ENCODE measurements at places on chromosomes 5 and 9. TPM values are rescaled to one million over a fixed set of nuclear protein-coding genes. Genes with fewer than 3 reads are reported as not detected.

CAMK2A gene
- 4.6 TPM for polyA plus RNA-seq

NTNG2 gene
- 0.18 TPM for polyA plus RNA-seq

RASGRF2 gene
- polyA plus RNA-seq, result 2.3 TPM

CCL19 gene
- not detected for polyA plus RNA-seq

ANKRD33B gene
- polyA plus RNA-seq, result 1.5 TPM

REEP5 gene
- 109 TPM for polyA plus RNA-seq

GRCh38 chr5:159913048-159913447 lies 3.2 kb upstream of the ADRA1B start:
- no peak for DNase-seq

- DNase-seq, result no peak
Observed at GRCh38 chr5:63154476-63155309, 576.1 kb downstream of the LRRC70 start.

DNA sequence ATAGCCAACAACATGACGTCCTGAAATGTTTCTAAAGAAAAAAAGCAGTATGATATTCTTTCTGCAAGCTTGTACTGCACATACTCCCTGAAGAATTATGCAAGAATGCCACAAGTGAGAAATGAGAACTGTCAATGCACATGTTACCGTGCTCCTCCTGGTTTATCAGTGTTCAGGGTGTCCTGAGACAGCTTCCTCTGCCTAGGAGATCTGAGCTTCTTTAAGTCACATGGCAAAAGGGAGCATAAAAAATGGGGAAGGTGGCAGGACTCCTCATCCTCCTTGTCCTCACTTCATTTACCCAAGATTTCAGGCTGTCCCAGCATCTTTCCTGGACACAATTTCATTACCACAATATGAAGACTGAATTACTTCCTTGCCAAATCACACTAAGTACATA lies 238.2 kb downstream of the GLIS3 start:
- DNase-seq, result no peak

DNA sequence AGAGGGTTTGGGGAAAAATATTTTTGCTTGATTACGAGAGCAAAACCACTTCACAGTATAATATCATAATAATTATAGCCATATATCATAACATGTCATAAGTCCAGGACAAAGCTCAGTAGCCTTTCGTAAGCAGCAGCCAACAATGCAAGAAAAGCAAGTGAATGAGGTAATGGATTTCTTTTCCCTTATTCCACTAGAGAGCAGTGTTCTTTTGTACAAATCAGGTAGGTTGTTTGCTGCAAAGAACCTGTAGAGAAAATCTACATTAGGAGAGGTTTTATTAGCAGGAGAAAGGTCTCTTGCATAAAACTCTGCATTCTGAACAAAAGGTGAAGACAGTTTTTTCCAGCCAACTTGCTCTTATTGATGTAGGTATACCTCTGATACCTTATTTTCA lies 1033.4 kb downstream of the TLE4 start:
- peak; percentile 44 for DNase-seq

GRCh38 chr9:83418283-83418682 lies 119.9 kb downstream of the FRMD3 start:
- DNase-seq, result no peak

DNA sequence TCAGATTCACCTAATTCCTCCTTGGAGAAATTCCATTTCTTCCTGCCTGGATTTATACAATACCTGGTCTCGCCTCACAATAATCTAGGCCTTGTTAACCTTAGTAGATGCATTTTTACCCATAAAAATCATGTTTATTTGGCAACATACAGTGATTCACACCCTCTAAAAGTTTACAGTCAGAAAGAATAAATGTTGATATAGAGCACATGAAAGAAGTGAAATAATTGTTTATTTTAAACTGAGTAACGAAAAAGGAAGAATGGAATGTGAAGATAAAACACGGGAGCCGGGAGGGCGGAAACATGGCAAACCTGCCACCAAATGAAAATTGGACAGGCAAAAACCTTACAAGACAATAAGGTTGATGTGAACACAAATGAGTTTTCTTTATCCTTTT lies 28.9 kb upstream of the KCNN2 start:
- DNase-seq, result no peak

DNA sequence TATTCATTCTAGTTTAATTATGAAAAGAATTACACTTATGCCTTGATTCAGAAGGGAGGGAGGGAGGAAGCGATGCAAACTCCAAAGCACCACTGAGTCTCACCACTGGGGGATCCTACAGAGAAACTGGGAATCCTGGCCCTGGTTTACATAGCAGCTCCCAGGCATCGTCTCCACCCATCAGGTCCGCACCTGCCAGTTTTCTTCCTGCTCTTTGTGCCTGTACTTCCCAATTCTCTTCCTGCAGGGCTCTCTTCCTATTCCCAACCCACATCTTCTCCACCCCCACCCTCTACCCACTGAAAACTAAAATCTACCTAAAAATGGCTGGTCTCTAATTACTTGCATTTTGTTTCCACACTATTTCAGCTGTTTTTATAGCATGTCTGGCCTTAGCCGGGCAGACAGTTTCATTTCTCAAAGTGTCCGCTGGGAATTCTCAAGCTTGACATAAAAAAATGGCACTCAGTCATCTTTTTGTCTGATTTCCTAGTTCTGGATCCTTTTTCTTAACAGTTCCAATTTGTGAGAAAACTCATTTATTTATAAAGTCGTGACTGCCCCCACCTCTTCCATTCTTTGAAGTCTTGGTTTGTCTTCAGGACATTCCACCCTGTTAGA lies 1.6 kb upstream of the TNIP1 start:
- no peak for DNase-seq

GRCh38 chr9:126724226-126724625 lies 80.6 kb upstream of the ZBTB43 start:
- no peak for DNase-seq

DNA sequence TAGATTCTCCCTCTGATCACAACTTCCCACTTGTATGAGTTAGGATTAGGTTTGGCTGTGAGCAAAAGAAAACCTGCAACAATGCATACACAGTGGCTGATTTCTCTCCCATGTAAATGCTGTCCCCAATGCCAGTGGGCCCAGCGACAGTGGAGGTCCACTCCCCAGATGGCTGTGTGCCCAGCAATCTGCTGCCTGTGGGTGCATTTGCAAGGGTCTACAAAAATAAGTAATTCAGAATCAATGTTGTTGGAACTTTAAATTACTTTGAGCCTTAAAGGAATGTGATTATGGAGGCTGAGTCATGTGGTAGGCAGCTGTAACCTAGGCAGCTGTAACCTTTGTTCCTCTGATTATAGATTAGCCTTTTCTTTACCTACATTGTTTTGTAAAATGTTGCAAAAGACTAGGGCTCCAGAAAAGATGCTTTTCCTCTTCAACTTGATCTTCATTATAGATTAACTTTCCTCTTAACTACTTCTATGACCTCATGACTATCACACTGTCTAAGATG lies 14.2 kb upstream of the MXD3 start:
- no peak for DNase-seq

GRCh38 chr5:78287833-78288232 lies 6.7 kb downstream of the AP3B1 start:
- no peak for DNase-seq

DNA sequence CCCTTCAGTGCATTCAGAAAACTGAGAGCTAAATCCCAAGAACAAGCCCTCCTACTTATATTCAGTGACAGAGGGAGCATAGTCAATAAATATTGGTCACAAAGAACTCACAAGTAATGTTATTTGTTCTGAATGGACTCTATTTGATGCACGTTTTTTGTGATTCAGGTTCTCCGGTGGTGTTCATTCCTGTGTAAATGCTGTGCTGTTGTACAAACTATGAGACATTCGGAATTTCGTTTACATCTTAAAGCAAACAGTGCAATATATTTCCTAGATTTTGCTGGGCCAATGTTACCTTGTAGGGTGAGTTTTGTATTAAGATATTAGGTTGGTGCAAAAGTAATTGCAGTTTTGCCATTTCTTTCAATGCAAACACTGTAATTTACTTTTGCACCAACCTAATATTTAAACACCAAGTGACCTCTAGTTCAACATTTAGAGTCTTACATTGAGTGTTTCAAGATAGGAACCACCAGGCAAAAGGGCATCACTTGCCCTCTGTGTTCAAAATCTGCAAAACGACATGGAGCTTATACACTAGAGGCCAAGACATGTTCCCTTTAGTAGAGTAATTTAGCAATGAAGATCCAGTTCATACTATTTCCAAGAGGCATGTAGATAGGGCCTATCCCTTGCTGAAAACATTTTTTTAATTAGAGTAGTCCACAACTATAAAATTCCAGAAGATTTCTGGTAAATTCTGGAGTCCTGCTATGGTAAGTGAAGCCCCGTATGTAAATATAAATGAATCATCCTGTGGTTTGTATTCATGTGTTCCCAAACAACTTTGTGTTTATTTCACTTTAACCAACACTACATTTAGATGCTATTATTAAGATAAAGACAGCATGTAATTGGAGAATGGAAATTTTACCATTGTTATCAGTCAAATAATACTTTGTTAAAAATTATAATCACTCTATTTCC lies 444.0 kb upstream of the PTGER4 start:
- no peak for DNase-seq

DNA sequence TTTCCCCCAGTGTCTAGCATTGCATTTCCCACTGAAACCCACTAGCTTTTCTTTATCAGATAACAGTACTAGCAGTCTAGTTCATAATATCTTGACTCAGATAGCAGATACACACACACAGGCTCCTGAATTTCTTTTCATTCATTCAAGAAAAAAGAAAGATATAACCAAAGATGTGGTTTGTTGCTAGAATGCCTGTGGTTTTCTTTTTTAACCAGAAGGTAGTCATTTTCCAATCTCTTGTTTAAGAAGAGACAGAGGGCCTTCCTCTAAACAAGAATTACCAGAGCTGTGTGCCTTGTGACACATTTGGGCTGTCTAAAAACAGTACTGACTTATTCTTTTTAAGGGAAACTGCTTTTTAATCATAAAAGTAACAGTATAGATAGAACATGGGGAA lies 167.3 kb downstream of the PJA2 start:
- no peak for DNase-seq

- no peak for DNase-seq
Observed at GRCh38 chr9:126720661-126721563, 83.9 kb upstream of the ZBTB43 start.

GRCh38 chr9:98280574-98280973 lies 25.1 kb upstream of the TBC1D2 start:
- no peak for DNase-seq

DNA sequence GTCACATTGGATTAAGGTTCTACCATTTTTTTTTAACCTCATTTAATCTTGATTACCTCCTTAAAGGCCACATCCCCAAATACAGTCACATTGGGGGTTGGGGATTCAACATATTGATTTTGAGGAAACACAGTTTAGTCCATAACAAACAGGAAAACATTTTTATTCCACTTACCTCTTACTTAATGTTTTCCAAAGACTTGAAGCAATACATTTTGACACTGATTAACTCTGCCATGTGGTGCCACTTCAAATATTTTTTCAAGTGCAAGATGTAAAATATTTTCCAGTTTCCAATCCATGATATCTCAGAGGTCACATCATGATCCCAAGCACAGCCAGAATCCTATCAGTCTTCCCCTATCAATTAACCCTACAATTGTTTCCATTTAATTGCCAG lies 548.0 kb downstream of the CSNK1G3 start:
- no peak for DNase-seq

DNA sequence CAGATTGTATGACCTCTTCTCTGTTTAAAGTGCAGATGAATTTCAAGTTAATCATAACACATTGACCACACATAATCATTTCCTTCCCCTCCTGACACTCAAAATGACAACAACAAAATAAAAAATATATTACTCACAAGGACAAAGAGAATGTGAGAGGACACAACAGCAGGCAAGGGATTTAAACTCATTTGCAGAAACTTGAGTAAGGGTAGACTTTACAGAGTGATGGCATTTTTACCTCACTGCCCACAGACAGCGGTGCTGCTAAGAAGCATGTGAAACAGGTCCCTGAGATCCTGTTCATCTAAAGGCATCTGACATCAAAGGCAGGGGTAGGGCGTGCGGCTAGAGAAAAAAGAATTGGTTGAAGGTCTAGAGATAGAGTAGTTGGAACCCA lies 99.0 kb downstream of the TRIM36 start:
- DNase-seq, result no peak

DNA sequence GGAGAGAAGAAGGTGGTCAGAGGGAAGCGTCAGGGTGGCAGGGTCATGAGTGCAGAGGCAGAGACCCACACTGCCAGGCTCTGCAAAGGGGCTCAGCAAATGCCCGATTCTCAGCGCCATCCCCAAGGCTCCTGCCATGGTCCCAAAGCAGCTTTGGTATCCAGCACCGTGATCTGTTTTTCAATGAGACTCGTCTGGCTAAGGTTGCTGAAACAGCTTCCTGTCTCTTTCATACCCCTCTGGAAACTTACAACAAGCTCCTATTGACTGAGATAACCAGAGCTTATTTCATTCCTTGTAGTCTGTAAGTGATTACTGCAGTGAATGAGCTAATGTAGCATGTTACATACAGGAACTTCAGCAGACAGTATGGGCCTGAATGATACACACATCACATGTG lies 568.6 kb upstream of the DAP start:
- no peak for DNase-seq

DNA sequence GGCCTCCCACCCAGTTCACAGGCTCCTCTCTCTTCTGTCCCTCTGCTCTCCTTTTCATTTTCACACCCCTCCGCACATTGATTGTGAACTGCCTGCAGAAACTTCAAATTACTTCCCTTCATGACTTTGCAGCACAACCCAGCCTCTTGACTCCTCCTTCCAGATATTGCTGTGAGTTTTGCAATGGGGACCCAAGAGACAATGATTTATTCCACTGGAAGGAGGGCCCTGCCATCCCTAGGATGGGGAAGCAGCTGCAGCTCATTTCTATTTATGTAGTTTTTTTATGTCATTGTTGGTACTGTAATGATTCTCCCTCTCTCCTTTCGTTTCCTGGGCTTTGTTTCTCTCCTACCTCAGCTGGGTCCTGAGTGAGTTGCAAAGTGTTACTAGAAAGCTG lies 364.9 kb downstream of the ICE1 start:
- DNase-seq, result no peak

- DNase-seq, result no peak
Observed at GRCh38 chr5:163916861-163917260, 411.4 kb downstream of the MAT2B start.

DNA sequence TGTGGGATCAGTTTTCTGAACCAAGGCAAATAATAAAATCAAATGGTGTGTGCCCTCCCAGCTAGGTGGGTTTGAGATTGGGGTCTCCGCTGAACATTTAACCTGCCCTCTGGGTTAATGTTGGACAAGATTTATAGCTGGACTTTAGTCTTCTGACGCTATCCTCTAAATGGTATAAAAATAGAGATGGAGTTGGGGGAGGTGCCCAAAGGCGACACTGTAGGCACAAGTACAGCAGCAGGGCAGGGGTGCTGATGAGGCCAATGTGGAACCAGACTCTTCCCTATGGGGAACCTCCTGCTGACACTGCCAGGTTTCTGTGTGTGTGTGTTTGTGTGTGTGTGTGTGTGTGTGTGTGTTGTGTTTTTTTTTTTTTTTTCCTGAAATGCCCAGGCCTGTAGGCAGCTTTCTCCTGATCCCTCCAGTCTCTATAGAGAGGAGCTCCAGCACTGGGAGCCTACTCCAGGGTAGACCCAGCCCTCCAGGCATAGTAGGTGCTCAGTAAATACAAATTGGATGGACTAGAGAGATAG lies 37.9 kb downstream of the PCDH1 start:
- no peak for DNase-seq

GRCh38 chr5:69268899-69269298 lies 34.2 kb downstream of the CDK7 start:
- DNase-seq, result no peak
